T-helper 17 cell (primary cell): ENCODE measurements at places on chromosomes 5 and 9. TPM values are rescaled to one million over a fixed set of nuclear protein-coding genes. Genes with fewer than 3 reads are reported as not detected.
A peak's percentile ranks its signal among the peaks of the same experiment; 100 is the strongest.

GRCh38 chr5:149793256-149793550 is 63.1 kb downstream of the PPARGC1B start:
- DNase-seq: no peak

DNA sequence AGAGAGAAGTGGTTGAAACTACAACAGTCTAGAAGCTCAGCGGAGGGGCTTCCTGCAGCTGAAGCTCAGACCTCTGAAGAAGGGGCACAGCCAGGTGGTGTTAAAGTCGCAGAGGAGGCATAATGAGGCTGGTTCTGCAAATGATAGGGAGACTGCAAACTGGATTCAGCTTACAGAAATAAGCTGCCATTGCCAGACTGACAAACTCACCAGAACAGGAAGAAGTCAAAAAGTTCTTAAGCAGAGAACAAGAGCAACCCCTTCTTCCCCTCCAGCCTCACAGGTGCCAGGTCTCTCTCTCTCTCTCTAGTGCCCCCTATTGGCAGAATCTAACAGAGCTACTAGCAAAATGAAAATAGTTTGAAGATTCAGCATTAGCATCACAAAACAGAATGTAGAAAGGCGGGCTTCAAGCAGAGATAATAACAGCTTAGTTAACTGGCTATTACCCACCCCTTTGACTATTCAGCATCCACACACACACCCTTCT is 76.7 kb downstream of the GRAMD2B start:
- DNase-seq: peak; percentile 9

- no peak for DNase-seq
Measured at GRCh38 chr5:34608859-34609648, 47.1 kb upstream of the RAI14 start.

- DNase-seq: no peak
Measured at GRCh38 chr5:152527358-152528052, 122.4 kb upstream of the NMUR2 start.

DNA sequence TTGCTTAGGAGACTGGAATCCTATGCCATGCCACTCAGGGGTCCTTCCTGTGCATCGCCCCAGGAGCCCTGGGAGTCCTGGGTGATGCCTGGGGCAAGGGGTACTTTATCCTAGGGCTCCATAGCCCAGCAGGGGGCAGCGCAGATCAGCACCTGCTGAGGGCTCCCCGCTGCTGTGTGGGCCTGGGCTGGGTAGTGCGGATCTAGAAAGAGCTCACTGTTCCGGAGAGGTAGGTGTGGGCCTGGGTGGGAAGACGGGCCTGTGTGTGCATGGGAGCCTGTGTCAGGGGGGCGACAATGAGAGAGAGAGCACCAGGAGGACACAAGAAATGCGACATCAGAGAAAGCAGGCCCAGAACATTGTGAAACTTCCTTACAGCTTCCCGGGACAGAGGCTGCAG is 11.4 kb upstream of the DAB2IP start:
- DNase-seq: no peak

DNA sequence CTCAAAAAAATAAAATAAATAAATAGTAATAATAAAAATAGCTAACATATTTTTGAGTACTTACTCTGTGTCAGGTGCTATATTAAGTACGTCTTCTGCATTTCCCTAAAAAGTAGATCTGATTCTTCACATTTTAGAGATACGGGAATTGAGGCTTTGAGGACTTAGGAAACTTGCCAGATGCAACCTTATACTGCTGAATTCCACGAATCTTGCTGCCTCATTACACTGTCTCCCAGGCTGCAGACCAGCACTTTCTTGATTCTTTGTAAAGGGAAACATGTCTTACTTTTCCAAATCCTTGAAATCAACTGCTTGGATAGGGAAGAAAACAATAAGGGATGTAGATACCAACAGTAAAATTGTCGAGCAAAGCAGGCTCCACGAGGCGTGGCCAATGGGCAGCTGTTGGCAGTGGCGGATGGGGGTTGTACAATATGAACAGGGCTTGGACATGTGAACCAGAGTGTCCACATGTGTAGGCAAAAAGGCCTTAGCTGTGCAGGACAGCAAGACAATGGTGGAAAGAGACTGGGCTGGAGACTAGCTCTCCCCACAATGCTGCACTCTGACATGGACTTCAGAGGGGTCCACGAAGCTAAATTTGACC is 124.3 kb upstream of the RAI14 start:
- DNase-seq: no peak

DNA sequence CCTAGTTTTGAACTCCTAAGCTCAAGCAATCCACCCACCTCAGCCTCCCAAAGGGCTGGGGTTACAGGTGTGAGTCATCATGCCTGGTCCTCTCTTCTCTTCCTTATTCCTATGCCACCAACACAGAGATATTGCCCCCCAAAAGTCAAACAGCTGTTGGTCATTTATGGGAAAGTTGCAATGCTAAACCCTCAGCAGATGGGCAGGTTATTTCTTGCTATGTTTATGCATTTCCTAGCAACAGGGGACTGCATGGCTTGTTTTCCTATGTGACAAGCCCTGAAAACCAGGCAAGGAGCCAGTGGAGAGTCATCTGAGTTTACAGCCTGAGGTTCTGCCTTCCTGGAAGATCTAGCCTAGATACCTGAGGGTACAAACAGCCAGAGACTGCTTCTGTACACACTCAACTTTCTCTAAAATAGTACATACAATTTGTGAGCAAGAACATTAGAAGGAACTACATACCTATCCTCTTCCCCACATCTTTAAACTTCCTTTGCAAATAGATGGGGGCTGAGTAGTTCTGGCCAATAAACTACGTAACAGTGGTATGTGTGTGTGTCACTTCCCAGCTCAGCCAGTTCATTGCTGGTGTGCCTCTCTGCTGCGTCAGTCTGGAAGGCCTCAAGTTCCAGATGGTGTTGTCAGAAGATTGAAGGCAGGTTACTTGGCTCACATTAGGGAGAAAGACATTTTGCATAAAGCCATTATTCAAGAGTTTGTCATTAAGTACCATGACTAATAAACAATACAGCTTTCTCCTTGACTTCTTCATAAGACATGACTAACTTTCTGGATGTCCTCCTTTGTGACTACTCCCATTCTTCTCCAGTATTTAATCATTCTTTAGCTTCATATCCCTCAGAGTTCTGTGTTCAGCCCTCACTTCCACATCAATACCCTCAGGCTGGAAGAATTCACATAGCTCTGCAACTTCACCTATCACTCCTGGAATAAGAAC is 65.3 kb downstream of the CSNK1A1 start:
- no peak for DNase-seq

DNA sequence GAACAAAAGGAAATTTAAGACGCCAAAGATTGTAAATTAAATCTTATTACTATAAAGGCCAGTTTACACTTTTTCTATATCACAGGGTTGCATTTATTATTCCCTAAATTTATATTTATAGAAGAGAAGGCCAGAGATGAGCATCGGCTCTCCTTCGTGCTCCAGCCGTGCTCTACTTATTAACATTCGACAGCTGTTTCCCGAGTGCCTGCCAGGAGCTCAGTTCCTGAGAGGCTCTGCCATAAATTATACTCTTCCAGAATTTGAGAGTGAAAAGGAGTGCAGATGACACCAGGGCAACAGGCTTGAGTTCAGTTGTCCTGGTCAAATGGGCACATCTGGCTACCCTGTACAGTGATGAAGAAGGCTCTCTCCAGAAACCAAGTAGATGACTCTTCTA is 70.1 kb downstream of the PCSK5 start:
- DNase-seq: no peak

DNA sequence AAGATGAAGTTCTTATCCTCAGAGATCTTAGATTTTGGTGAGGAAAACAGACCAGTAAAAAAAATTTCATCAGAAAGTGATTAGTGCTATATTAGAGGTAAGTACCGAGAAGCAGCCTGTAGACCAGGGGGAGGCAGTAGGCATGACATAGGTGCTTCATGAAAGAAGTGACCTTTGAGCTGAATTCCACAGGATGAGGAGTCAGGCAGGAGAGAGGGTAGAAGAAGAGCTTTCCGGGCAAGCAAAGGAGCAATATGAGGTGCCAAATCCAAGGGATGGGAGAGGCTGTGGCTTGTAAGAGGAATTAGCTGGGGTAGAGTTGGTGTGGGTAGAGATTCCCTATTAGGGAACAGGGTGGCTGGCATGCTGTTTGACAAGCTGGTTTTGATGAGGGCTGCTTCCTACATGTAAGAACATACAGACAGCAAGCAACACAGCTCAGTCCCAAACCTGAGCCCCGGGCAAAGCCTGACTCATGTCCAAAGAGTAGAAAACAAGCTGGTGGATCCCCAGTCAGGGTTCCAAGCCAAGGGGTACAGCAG is 48.4 kb upstream of the PWWP2A start:
- DNase-seq: no peak

DNA sequence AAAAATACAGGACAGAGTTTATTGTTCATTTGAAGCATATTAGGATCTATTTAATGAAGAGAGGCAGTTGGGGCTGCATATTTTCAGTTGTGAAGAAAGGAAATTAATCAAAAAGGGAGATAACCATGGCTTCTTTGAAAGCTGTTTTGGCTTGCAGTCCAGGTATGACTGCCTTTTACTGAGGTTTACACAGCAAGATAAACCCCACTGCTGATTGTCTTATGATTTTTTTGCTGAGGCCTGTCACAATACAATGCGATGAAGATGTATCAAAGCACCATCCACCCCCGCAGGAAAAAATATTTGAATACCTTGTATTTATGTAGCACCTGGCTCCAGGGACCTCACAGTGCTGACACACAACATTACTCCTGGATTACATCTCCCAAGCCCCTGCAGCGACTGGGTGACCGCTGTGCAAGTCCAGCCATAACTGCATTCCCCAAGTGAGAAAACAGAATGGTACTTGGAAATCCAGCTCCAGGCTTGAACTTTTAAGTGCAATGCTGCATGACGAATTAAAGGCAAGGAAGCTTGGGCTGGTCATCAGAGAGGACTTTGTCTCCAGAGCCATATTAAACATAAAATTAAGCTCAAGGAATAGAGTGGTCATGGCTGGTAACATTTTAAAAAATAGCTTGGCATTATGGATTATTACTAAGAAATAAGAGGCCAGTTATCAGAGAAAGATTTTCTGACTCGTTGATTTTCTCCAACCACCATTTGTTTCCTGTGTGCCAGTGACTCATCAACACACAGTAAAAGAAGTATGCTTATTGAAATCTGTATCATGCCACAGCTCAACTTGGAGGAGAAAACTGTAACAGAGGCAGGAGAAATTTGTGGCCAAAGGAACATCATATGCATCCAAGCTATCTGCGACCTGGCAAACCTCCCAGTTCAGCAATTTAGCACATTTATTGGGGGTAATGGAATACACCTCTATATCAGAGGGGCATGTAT is 374.2 kb downstream of the MAN2A1 start:
- no peak for DNase-seq

GRCh38 chr9:2621722-2622460 is at the start of gene VLDLR:
VLDLR (plus strand) TSS chr9:2621787; CDS start chr9:2622190, 403 bp downstream.
- no peak for DNase-seq

DNA sequence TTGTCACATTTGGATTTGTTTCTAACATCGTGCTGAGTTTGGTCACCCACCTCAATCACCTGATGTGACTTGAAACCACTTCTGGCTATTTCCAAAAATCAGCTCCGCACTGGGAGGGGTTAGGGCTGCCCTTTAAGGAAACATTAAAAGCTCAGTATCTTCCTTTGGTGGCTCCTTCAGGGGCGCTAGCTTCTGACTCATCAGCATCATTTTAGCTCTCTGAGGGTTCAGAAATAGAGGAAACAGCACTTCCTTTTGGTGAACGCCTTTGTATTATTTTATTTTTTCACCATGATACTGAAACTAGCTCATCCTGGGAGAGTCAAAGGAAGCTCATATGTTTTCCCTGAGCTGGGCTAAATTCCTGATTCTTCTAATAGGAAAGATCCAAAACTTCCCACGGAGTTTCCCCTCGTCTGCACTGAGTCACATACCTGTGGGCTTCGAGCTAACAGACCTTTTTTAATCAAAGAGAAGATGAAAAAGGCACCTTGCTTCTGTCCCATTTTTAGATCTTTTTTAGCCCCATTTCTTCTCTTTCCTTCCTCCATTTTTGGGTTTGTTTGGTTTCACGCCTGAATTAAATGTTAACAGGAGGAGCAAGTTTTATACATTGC is 48.2 kb downstream of the ROPN1L start:
- no peak for DNase-seq

- DNase-seq: no peak
Measured at GRCh38 chr5:132280371-132281240, 13.6 kb upstream of the SLC22A4 start.

DNA sequence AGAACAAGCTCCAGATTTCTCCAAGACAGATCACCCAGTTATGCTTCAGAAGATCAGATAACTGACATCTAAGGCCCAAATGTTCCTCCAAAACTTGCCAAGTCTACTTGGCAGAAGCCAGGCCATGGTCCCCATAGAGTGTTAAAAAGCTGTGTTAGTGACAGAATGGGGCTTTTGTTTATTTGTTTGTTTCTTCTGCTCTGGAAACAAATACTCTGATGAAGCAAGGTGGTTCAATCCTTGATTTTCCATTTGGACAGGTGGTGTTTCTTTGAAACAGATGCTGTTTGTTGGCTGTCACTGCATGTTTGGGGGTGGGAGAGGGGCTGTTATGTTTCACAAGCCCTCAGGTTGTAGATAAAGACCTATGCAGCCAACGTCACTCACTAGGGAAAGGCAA is 264.0 kb downstream of the FAM114A2 start:
- no peak for DNase-seq

DNA sequence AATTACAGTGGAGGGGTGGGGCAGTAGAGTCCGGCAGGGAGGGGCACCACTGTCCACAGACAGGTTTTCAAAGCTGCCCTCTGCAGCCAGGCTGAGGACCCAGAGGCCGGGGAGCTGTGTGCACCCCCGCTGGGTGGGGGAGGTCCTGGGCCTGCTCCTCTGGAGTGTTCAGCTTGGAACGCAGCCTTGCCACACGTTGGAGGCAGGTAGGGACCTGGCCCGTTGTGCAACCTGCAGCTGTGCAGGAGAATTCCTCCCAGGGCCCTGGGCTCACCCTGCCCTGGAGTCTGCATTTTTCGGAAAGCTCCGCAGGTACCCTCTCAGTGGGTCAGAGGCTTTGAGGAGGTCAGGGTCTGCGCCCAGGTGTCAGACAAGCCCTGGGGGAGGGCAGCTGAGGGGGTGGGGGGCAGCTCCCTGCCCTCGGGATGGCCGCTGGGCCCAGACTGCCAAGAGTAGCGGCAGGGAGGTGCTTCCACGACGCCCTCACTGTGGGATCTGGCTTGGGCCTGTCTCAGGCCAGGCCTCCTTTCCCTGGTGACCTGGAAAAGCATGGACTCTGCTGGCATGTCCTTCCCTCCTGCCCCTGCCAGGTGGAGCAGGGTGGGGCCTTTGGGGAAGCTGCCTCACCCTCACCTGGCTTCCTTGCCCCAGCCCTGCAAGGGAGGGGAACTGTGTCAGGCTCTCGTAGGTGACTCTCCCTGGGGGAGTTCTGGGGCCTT is 29.5 kb downstream of the RXRA start:
- DNase-seq: no peak

GRCh38 chr5:52896534-52897237 is 92.5 kb upstream of the ITGA2 start:
- DNase-seq: no peak

Gene FOXD4L4
- total RNA-seq: not detected

Gene DMXL1
- total RNA-seq: 28.9 TPM

Gene SV2C
- 0.18 TPM for total RNA-seq
